ENCODE measurements at places on chromosomes 11 and 22.

DNA sequence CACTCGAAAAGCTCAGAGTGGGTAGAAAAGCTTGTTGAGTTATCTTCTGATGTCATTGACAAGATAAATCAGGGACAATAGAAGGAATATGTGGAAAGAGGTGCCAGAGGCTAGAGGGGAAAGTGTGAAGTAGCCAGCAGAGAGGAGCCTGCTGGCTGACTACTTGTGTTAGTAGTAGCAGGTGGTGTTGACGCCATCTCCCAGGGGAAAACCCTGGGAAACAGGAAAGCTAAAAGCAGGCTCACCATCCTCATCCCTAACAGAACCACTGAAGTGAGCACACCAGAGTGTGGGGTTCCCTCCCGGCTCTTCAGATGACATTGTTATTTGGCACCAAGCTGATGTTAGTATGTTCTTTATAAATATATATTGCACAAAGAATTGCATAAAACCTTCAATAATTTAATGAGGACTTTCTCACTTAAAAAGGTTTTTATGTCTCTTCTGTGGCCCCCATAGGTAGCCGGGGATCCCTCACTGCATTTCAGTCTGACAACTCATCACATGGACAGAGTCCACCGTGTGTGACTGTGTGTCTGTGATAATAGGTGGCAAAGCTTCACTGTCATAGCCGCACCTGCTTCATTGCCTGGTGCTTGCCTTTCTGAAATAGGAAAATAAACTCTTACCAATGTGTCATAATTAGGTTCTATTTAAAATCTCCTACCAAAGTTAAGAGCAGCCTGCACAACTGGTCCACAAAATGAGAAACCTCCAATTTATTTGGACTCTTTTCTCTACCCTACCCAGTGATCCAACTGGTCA lies 63.2 kb upstream of the TOP3B start:
- no peak for DNase-seq
- H3K4me1 ChIP-seq = peaks cover 5% of the 10 kb centered on the region
- H3K36me3 ChIP-seq = no peaks in the 10 kb centered on the region
- peaks cover 59% of the 10 kb centered on the region for H3K27me3 ChIP-seq

GRCh38 chr11:9187616-9188015 lies 77.5 kb downstream of the DENND5A start:
- H3K27me3 ChIP-seq = no peaks in the 10 kb centered on the region
- H3K4me3 ChIP-seq = no peak overlapping the region
- H3K4me1 ChIP-seq = peaks cover 9% of the 10 kb centered on the region
- no peak overlapping the region for H3K27ac ChIP-seq

DNA sequence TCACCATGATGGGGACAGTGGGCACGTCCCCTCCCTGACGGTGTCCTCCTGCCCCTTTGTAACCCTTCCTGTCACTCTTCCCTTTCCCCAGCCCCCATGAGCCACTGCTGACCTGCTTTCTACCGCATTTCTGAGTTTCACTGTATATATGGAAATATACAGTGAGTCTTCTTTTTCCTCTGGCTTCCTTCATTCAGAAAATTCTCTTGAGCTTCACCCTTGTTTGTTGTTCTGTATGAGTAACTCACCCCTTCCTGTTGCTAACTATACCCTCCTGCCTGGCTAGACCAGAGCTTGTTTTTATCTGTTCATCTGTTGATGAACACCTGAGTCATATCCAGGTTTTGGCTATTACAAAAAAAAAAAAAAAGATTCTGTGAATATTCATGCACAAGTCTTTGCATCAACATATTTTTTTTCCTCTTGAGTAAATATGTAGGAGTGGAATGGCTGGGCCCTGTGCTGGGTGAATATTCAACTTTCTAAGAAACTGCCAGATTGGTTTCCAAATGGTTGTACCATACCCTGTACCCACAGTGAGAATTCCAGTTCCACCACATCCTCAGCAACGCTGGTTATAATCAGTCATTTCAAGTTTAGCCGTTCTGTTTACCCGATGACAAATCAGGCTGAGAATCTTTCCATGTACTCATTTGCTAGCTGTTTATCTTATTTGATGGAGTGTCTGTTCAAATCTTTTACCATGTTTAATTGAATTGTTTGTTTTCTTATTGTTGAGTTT lies 62.0 kb downstream of the IGF2 start:
- peaks cover 22% of the 10 kb centered on the region for H3K27me3 ChIP-seq
- H3K27ac ChIP-seq = peak overlapping the region; percentile 58
- H3K4me3 ChIP-seq = no peak overlapping the region

- H3K36me3 ChIP-seq = peaks cover 2% of the 10 kb centered on the region
- H3K4me3 ChIP-seq = no peak overlapping the region
- peaks cover 4% of the 10 kb centered on the region for H3K4me1 ChIP-seq
- H3K27me3 ChIP-seq = no peaks in the 10 kb centered on the region
Observed at GRCh38 chr11:48087974-48088681, 107.8 kb downstream of the PTPRJ start.

- H3K4me3 ChIP-seq = no peak overlapping the region
- H3K27ac ChIP-seq = no peak overlapping the region
- no peak for DNase-seq
- H3K36me3 ChIP-seq = no peaks in the 10 kb centered on the region
- no peaks in the 10 kb centered on the region for H3K4me1 ChIP-seq
- H3K27me3 ChIP-seq = peaks cover 3% of the 10 kb centered on the region
Observed at GRCh38 chr22:42702675-42703074, 18.0 kb downstream of the A4GALT start.

DNA sequence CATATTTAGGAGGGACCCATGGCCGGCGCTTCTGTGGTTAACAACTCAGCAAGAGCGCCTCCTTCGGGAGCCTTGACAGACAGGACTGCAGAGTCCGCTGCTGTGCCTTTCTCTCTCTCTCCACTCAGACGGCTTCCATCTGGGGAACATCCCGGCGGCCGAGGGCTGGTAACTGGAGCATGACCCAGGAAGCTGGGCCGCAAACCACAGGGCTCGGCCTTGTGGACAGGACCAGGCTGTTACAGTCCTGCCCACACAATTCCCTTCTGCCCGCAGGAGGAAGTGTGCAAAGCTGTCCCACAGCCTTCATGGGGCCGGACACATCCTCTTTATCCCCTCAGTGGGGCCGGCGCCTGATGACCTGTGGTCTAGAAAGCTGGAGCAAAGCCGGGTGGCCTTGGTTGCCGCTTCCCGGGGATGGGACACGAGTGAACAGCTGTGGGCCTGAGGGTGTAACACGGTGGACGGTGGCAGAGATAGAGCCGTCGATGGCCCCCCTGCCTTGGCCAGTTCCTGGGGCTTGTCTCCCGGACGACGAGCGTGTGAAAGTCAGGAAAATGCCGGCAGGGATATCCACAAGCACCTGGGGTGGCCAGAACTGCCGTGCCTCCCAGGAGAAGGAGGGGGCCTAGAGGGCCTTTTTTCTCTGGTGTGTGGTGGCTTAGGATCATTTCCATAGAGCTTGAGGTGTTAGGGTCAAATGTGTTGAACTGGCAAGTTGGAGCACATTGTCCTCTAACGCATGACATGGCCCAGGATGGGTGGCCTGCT lies 50.1 kb downstream of the FBLN1 start:
- H3K27me3 ChIP-seq = no peaks in the 10 kb centered on the region
- H3K27ac ChIP-seq = no peak overlapping the region
- no peaks in the 10 kb centered on the region for H3K4me1 ChIP-seq
- H3K4me3 ChIP-seq = no peak overlapping the region
- DNase-seq = no peak

DNA sequence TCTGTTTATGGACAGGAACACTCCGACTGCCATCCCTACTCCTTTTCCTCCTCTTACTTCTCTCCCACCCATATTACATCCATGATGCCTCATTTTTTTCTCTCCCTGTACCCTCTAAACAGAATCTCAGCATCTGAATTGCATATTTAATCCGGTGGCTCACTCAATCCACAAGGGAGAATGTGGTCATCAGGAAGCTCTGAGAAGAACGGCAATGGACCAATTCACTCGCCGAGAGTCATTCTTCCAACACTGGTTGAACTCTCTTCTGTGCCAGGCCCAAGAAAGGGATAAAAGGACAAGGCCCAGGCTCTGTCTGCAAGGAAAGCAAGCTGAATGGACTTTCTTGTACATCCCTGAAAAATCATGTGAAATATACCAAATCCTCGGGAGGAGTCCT lies 15.9 kb downstream of the MAP6 start:
- peaks cover 7% of the 10 kb centered on the region for H3K27me3 ChIP-seq
- DNase-seq = no peak
- no peak overlapping the region for H3K27ac ChIP-seq
- H3K4me3 ChIP-seq = no peak overlapping the region
- no peaks in the 10 kb centered on the region for H3K36me3 ChIP-seq
- no peaks in the 10 kb centered on the region for H3K4me1 ChIP-seq

DNA sequence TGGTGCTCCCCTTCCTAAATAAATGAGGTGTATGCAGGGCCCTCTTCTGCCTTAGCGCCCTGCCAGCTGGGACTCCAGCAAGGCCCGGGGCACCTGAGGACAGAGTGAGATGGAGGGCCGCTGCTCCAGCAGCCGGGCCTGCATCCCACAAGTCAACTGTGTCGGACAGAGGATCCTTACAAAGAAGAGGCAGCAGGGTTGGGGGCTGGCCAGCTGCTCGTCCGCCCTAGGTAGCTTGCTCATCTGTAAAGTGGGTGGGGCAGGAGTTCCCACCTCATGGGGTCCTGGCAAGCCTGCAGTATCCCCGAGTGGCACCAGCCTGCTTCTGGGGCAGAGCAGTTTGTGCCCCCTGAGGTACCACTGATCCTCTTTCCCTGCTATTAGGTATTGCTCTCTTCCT lies 7.6 kb downstream of the TMEM121B start:
- H3K4me1 ChIP-seq = peaks cover 3% of the 10 kb centered on the region
- no peak for DNase-seq
- H3K4me3 ChIP-seq = no peak overlapping the region
- H3K27ac ChIP-seq = no peak overlapping the region
- peaks cover 1% of the 10 kb centered on the region for H3K36me3 ChIP-seq

Data from progenitor cell of endocrine pancreas (in vitro differentiated cells).